ENCODE measurements at places on chromosomes 5 and 9. TPM values are rescaled to one million over a fixed set of nuclear protein-coding genes. Genes with fewer than 3 reads are reported as not detected.

Gene DMGDH
- total RNA-seq, result 3.2 TPM

Gene NEUROG1
- not detected for total RNA-seq

DNA sequence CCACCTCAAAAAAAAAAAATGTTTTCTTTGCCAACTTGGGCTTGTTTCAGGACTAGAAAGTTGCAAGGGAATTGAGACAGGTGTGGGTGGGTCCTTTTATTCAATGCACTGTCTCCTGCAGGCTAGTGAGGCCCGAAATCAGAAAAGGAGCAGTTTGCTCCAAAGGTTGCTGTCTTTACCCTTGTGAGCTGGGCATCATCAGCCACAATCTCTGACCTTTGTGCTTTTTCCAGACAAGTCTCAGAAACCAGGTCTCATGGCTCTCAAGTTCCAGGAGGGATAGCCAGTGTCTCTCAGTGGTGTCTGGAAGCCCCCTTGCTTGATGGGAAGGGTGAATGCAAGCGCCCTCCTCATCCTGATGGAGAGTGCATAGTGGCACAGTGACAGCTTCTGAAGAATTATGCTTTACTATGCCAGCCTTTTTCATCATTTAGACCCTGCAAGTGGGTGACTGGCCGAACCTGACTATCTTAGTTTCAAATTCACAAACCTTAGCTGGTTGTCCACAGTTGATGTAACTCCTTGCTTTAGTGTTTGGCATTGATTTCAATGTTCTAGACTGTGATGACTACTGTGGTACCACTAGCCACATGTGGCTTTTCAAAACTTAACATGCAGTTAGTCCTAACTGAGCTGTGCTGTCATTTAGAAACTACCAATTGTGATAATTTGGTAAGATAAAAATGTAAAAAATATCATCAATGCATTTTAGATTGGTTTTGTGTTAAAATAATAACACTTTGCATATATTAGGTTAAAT is 468.6 kb downstream of the GADD45G start:
- DNase-seq, result no peak
- no peaks in the 10 kb centered on the region for H3K4me1 ChIP-seq
- H3K4me3 ChIP-seq, result no peak overlapping the region
- H3K27me3 ChIP-seq, result peaks cover 42% of the 10 kb centered on the region

DNA sequence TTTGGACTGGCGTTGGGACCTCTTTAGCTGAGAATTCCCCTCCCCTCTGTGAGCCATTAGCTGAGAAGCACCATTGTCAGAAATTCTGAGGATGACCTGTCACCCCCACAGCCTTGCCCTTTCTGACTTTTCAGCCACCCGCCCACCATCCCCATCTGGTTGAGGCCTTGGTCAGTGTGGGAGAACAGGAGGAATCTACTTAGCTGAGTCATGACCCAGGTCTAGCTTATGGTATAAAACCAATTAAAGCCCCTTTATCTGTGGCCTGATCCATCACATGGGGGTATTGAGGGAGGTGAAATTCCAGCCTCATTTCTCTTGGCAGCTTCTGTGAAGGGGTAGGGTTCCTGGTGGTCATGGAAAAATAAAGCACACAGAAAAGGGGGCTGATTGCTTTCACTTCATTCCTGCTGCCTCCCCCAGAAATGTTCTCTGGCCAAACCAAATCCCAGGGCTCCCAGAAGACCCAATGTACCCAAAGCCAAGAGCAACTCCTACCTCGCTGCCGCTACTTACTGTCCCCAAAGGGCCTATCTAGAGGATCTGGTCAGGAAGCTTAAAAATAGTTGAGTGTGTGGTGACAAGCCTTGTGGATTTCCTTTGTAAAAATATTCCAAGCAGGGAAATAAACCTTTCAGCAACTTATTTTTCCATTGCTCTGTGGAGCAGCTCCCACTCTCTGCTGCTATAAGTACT is 174.8 kb upstream of the TNC start:
- H3K4me3 ChIP-seq, result no peak overlapping the region
- no peak for DNase-seq
- H3K4me1 ChIP-seq, result peaks cover 63% of the 10 kb centered on the region

Gene TICAM2
- total RNA-seq, result 4.0 TPM

GRCh38 chr5:105213078-105213477 is 1650.5 kb upstream of the NUDT12 start:
- peaks cover 2% of the 10 kb centered on the region for H3K4me1 ChIP-seq
- no peaks in the 10 kb centered on the region for H3K27me3 ChIP-seq
- no peak overlapping the region for H3K27ac ChIP-seq
- no peak overlapping the region for H3K4me3 ChIP-seq

Gene SAXO1
- total RNA-seq, result not detected

Gene FYB1
- total RNA-seq, result not detected

DNA sequence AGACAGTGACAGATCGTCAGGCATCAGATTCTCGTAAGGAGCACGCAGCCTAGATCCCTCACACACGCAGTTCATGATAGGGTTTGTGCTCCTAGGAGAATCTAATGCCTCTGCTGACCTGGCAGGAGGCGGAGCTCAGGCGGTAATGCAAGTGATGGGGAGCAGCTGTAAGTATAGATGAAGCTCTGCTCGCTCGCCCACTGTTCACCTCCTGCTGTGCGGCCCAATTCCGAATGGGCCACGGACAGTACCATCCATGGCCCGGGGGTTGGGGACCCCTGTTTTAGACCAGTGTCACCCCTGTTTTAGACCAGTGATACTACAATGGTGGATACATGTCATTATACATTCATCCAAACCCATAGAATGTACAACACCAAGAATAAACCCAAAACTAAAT is 4.0 kb upstream of the ARSB start:
- H3K36me3 ChIP-seq, result no peaks in the 10 kb centered on the region
- no peaks in the 10 kb centered on the region for H3K27me3 ChIP-seq

DNA sequence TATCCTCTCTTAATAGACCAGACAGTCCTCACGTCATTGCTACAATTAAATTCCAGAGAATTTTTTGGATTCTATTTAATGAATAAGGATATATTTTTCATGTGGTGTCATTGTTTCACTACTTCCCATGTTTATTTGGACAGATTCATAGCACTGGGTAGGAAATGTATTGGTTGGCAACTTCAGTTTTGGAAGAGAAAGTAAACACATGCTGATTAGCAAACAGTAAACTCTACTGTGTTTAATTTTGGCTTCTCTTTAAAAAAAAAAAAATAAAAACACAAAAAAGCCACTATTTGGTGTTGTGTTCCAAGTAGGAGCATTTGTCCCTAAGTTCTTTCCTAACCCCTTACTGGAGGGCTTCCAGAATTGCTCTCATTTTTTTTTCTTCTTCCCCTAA is 77.3 kb downstream of the NFIB start:
- peaks cover 2% of the 10 kb centered on the region for H3K36me3 ChIP-seq
- peaks cover 27% of the 10 kb centered on the region for H3K4me1 ChIP-seq
- DNase-seq, result no peak
- no peak overlapping the region for H3K27ac ChIP-seq
- H3K4me3 ChIP-seq, result no peak overlapping the region
